ENCODE measurements at places on chromosomes 1 and 21.

- DNase-seq: no peak
Observed at GRCh38 chr21:26761174-26761915, 83.9 kb downstream of the ADAMTS1 start.

GRCh38 chr1:68600049-68600661 lies 103.3 kb upstream of the DEPDC1 start:
- peak; percentile 2 for DNase-seq

DNA sequence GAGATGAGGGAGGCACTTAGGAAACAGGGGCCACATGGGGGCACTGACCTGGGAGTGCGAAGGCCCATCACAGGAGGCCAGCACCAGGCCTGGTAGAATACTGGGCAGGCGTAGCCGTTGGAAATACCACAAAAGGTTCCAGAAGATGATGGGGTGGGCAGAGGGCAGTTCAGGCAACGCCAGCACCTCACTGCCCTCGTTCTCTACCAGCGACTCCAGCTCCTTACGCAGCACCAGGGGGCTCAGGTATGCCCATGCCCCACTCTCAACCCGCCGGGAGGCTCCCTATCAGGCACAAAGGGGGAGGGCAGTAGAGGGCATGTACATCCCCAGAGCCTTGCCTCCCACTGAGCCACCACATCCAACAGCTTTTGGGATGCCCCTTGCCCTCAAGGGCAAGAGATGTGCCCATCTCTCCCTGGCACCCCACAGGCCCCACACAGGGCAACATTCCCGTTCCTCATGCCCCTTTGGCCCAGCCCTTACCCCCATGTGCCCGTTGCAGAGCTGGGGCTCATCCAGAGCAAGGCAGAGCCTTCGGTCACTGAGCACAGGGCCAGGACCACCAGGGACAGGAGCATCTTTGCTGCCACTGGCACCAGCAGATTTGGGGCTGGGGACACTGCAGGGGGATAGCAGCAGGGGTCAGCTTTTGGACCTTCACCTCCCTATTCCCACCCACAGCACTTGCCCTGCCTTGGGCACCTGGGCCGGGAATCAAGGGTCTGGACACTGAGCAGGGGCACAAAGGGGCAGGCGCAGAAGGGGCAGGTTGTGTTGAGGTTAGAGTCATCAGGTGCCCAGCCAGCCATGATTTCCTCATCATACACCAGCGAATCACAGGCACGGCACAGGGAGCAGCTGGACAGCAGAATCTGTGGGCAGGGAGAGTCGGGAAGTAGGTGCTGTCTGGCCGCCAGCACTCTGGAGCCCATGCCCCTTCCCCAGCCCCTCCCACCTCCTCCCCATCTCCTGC lies 9.7 kb upstream of the GATAD2B start:
- DNase-seq: no peak

- peak; percentile 82 for DNase-seq
Observed at GRCh38 chr1:75672528-75673393, 51.7 kb upstream of the ACADM start.

GRCh38 chr21:17578162-17578561 lies 34.5 kb downstream of the BTG3 start:
- DNase-seq: no peak
